ENCODE measurements at places on chromosomes 6 and 20. TPM values are rescaled to one million over a fixed set of nuclear protein-coding genes. Genes with fewer than 3 reads are reported as not detected.

PLN gene
- not detected for total RNA-seq

MAK gene
- total RNA-seq, result not detected

SYTL3 gene
- 65.3 TPM for total RNA-seq

DNA sequence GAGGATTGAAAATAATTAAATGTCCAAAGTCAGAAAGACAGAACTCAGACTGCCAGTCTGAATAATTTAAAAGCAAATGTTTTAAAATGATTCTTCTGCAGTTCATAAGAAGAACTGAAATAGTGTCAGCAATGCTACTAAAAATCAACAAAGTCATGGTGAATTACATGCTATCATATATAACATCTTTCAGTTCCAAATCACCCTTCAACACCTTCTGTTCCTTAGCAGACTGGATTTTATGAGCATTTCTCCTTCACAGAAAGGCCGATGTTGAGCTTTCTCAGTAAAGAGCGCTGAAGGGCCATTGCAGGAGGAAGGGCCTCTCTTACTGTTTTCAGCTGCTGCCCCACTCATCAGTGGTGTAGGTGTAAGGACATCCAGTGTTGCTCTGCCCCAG is 63.3 kb downstream of the AIG1 start:
- H3K27me3 ChIP-seq, result no peaks in the 10 kb centered on the region
- no peak overlapping the region for H3K27ac ChIP-seq
- H3K36me3 ChIP-seq, result peaks cover 16% of the 10 kb centered on the region
- no peak overlapping the region for H3K4me3 ChIP-seq
- no peak for DNase-seq

DNA sequence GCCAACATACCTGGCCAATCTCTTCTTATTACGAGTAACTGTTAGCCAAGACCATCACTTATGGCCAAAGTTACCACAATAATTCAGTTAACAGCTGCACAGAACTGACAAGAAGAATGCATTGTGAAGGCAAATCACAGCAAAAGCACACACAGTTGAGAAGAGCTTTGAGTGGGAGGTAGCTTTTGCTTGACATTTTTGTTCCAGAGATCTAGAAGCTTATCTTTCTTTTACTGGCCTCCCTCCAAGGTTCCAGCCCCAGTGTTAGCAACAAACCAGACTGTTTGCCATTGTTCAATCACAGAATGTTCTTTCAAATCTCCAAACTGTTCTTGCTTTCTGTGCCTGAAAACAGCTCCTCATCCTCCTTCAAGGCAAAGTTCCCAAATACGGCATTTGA is 35.9 kb upstream of the IRAK1BP1 start:
- no peak for DNase-seq
- peaks cover 4% of the 10 kb centered on the region for H3K27me3 ChIP-seq
- H3K4me3 ChIP-seq, result no peak overlapping the region

DNA sequence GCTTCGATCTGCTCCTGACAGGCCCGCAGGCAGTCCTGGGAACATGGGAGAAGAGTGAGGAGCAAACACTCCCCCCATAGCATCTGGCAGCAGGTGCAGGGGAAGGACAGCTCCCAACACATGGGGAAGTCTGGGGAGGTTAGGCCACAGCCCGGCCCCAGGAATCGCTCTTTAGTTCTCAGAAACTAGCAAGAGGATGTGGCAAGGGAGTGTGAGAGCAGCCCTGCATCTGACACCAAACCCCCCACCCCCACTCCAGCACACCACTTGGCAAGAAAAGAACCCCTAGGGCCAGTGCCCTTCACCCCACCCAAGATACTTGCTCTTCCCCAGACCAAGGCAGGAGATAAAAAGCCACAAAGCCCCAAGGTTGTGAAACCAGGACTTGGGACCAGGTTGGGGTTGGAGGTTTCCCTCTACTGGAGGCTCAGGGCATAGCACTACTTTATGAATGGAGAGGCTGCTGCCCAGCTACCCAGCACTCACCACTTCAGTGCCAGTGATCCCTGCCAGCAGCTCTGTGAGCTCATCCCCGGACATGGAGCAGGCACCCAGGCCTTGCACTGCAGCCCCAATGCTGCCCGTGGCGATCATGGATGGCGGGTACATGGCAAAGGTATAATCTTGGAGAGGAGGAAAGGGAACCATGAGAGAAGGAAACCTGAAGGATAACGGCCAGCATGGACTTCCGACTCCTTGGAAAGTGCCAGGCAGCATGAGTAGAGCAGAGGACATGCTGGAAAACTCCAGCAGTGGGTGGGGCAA is 5.4 kb downstream of the CCND3 start:
- peaks cover 74% of the 10 kb centered on the region for H3K36me3 ChIP-seq
- peak overlapping the region; percentile 100 for H3K4me3 ChIP-seq
- H3K27ac ChIP-seq, result peak overlapping the region; percentile 90
- DNase-seq, result peak; percentile 80
- no peaks in the 10 kb centered on the region for H3K27me3 ChIP-seq

DNA sequence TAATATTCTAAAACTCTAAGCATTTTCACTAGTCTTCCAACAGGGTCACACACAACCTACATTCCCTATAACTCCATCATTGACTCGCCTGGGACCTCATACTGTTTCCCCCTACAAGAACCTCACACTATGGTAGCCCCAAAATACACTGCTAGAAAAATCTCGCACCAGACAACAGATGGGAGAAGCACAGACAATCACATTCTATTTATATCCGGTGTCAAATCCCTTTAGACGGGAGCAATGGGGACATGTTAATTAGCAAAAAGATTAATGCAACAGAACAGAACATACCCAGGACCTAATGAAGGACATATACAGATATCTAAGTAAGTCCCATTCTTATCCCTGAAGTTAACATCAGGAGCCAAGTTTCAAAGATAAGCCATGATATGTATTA is 33.6 kb downstream of the TMX4 start:
- peaks cover 3% of the 10 kb centered on the region for H3K4me1 ChIP-seq
- no peak for DNase-seq
- no peak overlapping the region for H3K4me3 ChIP-seq
- peaks cover 16% of the 10 kb centered on the region for H3K36me3 ChIP-seq
- H3K27me3 ChIP-seq, result no peaks in the 10 kb centered on the region

DNA sequence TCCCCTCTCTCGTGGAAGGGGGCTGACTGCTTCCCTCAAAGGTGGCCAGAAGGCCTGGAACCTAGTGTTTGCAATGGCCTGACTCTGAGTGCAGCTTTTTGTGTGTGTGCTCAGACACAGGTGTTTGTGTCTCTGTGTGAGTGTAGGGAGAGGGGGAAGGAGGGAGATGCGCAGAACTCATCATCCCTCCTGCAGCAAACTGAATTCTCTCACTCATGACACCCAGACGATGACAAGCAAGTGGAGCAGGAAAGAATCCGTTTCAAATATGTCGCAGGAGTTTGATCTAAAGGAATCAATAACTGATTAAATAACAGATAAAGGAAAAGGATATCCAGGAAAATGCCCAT is 101.4 kb downstream of the TNFAIP3 start:
- no peak for DNase-seq
- H3K27ac ChIP-seq, result peak overlapping the region; percentile 65
- peaks cover 16% of the 10 kb centered on the region for H3K36me3 ChIP-seq
- peaks cover 45% of the 10 kb centered on the region for H3K4me1 ChIP-seq

GRCh38 chr6:154923199-154923869 is 71.8 kb upstream of the TIAM2 start:
- no peaks in the 10 kb centered on the region for H3K36me3 ChIP-seq
- H3K27ac ChIP-seq, result no peak overlapping the region

DNA sequence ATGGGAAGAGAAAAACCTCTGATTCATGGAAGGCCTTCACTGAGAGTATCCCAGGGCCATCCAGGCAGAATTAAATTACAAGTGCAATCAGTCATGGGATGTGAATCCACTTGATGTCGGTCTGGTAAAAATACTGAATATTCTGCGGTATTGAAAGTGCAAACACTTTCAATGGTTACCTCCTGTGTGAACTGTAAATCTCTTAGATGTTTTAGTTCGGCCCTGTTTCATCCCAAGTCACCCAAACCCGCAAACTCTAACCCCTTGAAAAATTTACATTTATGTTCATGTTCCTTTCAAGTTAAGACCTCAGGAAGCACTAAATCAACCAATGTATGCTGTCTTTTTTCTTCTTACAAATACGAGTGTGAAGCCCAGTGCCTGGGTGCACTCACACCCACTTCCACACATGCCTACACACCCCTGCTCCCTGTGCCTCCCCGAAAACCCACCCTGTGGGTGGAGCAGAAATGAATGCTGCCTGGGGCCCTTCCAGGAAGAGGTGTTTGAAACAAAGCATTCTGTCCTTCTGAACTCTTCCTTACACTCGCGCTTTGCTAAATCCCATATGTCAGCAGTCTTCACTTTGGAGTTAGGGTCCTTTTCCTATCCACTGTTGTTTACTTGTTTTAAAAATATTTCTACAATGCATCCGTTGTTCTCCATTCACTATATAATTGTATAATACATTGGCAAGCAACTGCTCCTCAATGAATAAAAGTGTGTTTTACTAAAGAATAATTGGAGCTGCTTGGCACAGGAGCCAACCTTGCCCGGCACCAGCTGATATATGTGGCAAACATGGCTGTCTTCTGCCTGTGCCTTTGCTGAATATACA is 62.7 kb downstream of the FYN start:
- no peaks in the 10 kb centered on the region for H3K27me3 ChIP-seq
- DNase-seq, result no peak
- H3K27ac ChIP-seq, result peak overlapping the region; percentile 88
- peaks cover 21% of the 10 kb centered on the region for H3K36me3 ChIP-seq

GRCh38 chr6:19754686-19755085 is 82.5 kb upstream of the ID4 start:
- no peaks in the 10 kb centered on the region for H3K4me1 ChIP-seq
- no peak overlapping the region for H3K4me3 ChIP-seq
- no peak overlapping the region for H3K27ac ChIP-seq
- DNase-seq, result no peak

GRCh38 chr6:146876271-146877151 is 277.7 kb downstream of the ADGB start:
- no peak overlapping the region for H3K27ac ChIP-seq
- peaks cover 2% of the 10 kb centered on the region for H3K36me3 ChIP-seq
- DNase-seq, result no peak
- no peak overlapping the region for H3K4me3 ChIP-seq

DNA sequence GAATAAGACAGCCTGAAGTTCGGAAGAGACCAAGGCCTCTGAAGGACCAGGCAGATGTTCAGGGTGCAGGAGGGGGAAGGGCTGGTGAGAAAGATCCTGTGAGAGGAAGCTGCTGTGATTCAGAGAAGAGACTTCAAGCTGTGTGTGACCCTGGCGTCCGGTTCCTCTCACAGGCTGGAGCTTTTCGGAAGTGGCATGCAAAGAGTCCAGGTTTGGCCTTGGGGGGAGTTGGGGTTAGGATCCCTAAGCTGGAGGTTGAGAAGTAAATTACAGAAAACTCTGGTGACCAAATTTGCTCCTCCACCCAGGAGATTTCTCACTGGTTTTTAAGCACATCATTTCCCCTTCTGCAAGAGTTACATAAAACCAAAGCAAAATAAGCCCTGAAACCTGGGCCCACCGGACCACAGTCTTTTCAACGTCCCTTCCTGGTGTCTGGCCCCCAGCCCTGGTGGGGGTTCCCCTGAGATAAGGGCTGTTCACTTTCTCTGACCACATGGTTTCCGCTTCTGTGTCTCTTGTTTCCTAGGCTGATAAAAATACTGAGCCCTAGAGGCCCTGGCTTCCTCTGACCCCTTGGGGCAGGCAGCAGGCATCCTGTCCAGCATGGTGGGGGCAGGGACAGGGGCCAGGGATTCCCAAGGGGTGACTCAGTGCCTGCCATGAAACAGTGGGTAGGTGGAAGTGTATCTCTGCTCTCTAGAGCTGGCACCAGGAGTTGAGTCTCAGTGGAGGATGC is 12.0 kb upstream of the LTA start:
- no peak for DNase-seq
- peaks cover 28% of the 10 kb centered on the region for H3K36me3 ChIP-seq
- H3K27ac ChIP-seq, result peak overlapping the region; percentile 70
- H3K27me3 ChIP-seq, result peaks cover 31% of the 10 kb centered on the region
- peaks cover 55% of the 10 kb centered on the region for H3K4me1 ChIP-seq
- peak overlapping the region; percentile 76 for H3K4me3 ChIP-seq

GRCh38 chr6:32868257-32868788 is 14.3 kb downstream of the PSMB9 start:
- H3K36me3 ChIP-seq, result peaks cover 15% of the 10 kb centered on the region
- H3K4me1 ChIP-seq, result peaks cover 32% of the 10 kb centered on the region
- no peak overlapping the region for H3K4me3 ChIP-seq
- no peak overlapping the region for H3K27ac ChIP-seq
- peak; percentile 81 for DNase-seq
- peaks cover 4% of the 10 kb centered on the region for H3K27me3 ChIP-seq

DNA sequence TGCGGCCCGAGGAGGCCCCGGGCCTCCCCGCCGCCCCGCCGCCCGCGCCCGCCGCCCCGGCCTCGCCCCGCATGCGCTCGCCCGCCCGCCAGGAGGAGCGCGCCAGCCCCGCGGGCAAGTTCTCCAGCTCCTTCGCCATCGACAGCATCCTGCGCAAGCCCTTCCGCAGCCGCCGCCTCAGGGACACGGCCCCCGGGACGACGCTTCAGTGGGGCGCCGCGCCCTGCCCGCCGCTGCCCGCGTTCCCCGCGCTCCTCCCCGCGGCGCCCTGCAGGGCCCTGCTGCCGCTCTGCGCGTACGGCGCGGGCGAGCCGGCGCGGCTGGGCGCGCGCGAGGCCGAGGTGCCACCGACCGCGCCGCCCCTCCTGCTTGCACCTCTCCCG is 1.5 kb downstream of the FOXQ1 start:
- no peak for DNase-seq
- no peak overlapping the region for H3K4me3 ChIP-seq
- H3K27ac ChIP-seq, result no peak overlapping the region
- H3K27me3 ChIP-seq, result peaks cover 66% of the 10 kb centered on the region
- peaks cover 13% of the 10 kb centered on the region for H3K4me1 ChIP-seq
- peaks cover 2% of the 10 kb centered on the region for H3K36me3 ChIP-seq

- H3K4me3 ChIP-seq, result no peak overlapping the region
- H3K27me3 ChIP-seq, result peaks cover 48% of the 10 kb centered on the region
- no peak for DNase-seq
- peaks cover 3% of the 10 kb centered on the region for H3K4me1 ChIP-seq
- H3K36me3 ChIP-seq, result no peaks in the 10 kb centered on the region
Observed at GRCh38 chr6:1595271-1596087, 14.2 kb upstream of the FOXC1 start.

GRCh38 chr20:21102603-21103311 is 3.4 kb downstream of the LINC00237 start:
- peak overlapping the region; percentile 80 for H3K27ac ChIP-seq
- no peaks in the 10 kb centered on the region for H3K36me3 ChIP-seq
- peaks cover 36% of the 10 kb centered on the region for H3K4me1 ChIP-seq
- H3K4me3 ChIP-seq, result peak overlapping the region; percentile 86
- peak; percentile 69 for DNase-seq
- peaks cover 79% of the 10 kb centered on the region for H3K27me3 ChIP-seq

DNA sequence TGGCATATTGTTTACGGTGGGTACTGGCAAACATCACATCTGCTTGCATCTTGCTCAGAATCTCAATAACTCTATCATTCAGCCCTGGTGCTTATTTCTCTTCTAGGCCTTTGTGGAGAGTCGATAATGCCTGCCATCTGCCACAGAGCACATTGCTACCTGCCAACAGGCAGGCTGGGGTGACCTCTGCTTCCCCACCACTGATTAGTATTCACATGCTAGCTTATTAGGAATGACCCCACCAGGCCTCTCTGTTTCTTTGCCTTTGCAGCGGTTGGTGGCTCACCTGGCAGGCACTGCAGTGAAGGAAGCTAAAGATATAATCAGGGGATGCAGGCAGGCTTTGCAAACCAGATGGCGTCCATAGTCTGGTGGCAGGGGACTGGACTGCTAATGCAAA is 154.5 kb downstream of the MMS22L start:
- no peaks in the 10 kb centered on the region for H3K36me3 ChIP-seq
- no peaks in the 10 kb centered on the region for H3K27me3 ChIP-seq
- no peak for DNase-seq
- H3K4me3 ChIP-seq, result no peak overlapping the region
- H3K27ac ChIP-seq, result no peak overlapping the region
- no peaks in the 10 kb centered on the region for H3K4me1 ChIP-seq

GRCh38 chr20:32614772-32615171 is 29.6 kb upstream of the NOL4L start:
- peaks cover 5% of the 10 kb centered on the region for H3K4me1 ChIP-seq
- no peak for DNase-seq
- peaks cover 4% of the 10 kb centered on the region for H3K27me3 ChIP-seq
- H3K36me3 ChIP-seq, result peaks cover 2% of the 10 kb centered on the region
